AG20443 (cell line): ENCODE measurements at places on chromosomes 12 and 14.

GRCh38 chr14:68667313-68667791, 125.5 kb downstream of the ZFP36L1 start:
- DNase-seq = peak; percentile 44

GRCh38 chr12:23810329-23810902, 139.1 kb downstream of the SOX5 start:
- DNase-seq = no peak

- DNase-seq = no peak
Observed at GRCh38 chr12:119666226-119666795, 1.6 kb upstream of the PRKAB1 start.

GRCh38 chr12:130184404-130185090, 22.3 kb downstream of the FZD10 start:
- no peak for DNase-seq

- no peak for DNase-seq
Observed at GRCh38 chr12:120625557-120626419, 14.6 kb upstream of the CABP1 start.

- no peak for DNase-seq
Observed at GRCh38 chr14:87613881-87614280, 379.1 kb downstream of the GALC start.

GRCh38 chr14:98325761-98326160, 946.2 kb downstream of the BCL11B start:
- no peak for DNase-seq

GRCh38 chr14:60904381-60904780, 76.5 kb downstream of the TRMT5 start:
- no peak for DNase-seq

DNA sequence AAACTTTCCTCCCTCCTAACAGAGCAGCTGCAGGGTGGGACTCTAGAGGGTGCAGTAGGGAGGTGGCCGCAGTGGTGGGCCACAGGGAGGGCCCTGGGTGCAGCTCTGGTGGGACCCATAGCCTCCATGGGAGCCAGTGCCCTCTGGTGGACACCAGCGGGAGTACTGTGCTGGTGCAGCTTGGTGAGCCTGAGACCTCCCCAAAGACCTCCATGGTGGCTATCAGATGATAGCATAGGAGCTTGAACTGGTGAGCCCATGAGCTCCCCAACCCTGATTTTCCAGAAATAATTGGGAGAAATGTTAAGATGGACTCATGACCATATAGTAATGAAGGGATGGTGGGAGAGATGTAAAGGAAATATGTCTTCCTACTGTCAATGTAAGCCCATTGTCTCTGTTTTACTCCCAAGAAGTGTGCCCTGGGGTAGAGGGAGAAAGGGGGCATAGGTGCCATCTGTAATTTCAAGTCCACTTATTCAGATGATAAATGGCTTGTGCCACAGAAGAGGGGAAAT, 98.7 kb downstream of the GAS2L3 start:
- DNase-seq = peak; percentile 35

- DNase-seq = no peak
Observed at GRCh38 chr12:27024291-27024690, 1.9 kb downstream of the MED21 start.

- no peak for DNase-seq
Observed at GRCh38 chr12:108514468-108514972, 557 bp upstream of the FICD start.

- no peak for DNase-seq
Observed at GRCh38 chr14:55388160-55388559, 23.5 kb downstream of the ATG14 start.

DNA sequence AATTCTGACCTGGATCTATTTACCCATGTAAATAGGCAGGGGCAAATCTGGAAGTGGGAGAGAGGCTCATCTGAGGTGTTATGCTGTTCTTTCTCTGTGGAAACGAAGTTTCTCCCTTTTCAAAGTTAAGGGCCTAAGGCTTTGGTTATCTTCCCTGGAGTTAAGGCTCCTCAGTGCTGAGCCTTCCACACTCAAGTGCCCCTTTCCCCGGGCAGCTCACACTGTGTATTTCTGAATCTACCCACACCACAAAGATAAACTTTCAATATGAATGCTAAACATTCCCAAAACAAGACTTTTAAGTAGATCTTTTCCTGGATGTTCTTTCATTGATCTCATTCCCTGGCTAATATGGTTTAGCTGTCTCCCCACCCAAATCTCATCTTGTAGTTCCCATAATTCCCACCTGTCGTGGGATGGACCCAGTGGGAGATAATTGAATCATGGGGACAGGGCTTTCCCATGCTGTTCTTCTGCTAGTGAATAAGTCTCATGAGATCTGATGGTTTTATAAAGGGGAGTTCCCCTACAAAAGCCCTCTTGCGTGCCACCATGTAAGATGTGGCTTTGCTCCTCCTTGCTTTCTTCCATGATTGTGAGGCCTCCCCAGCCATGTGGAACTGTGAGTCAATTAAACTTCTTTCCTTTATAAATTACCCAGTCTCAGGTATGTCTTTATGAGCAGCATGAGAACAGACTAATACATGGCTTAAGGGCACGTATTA, 251.1 kb downstream of the NAV3 start:
- no peak for DNase-seq

- DNase-seq = peak; percentile 4
Observed at GRCh38 chr12:53170215-53170614, 10.3 kb upstream of the ZNF740 start.

DNA sequence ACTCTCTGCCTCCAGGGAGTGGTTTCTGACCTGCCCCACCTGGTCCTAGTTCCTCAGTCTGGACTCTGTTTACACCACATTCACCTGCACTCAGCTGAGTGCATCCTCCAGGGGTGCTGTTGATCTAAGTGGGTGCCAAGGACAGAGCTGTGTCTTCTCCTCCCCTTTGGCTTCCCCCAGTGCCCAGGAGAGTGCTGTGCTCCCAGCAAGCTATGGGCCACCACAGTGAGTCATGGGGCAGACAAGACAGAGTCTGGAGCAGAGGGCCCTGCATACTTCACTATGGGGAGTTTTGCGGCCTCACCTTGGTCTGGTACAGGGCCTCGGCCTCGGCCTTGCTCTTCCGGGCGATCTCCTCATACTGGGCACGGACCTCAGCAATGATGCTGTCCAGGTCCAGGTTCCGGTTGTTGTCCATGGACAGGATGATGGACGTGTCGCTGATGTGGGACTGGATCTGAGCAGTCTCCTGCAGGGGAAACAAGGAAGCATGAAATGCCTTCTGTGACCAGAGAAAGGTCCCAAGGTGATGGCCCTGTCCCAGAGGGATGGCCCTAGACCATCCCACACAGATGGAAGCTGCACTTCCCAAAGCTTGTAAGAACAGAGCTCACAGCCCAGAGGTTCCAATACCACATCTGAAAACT, 4.9 kb downstream of the KRT73 start:
- DNase-seq = no peak

GRCh38 chr14:74558655-74559054, 53.4 kb downstream of the LTBP2 start:
- no peak for DNase-seq

DNA sequence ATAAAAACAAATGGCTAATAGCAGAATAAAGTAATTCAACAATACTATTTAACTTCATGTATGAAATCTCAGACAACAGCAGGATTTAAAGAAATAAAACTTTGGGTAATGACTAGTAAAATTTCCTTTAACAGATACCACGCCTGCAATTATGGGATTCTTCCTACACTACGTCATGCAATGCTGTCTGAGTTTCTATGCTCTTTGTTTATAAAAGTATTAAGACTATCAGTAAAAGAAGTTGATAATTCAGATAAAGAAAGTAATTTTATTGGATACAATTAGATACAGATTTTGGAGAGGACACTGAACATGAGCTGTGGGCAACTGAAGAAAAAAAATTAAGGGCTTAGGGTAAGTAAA, 308.4 kb upstream of the LRFN5 start:
- no peak for DNase-seq

DNA sequence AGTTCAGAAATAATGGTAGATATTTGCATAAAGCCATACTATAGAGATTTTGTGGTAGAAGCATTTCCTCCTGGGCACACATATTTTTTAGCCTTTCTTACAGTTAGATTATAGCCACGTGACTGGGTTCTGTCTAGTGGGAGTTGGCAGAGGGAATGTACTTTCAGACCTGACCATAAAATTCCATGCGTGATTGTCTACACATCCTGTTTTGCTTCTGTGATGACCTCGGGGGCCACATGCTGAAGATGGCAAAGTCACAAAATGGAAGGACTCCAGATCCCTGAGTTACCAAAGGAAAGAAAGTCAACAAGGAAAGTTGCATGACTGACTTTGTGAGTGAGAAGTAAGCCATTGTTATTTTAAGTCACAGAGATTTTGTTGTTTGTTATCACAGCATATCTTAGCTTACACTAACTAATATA, 14.6 kb upstream of the MIA2 start:
- DNase-seq = peak; percentile 35

GRCh38 chr14:104813286-104813685, 12.4 kb downstream of the ZBTB42 start:
- no peak for DNase-seq

DNA sequence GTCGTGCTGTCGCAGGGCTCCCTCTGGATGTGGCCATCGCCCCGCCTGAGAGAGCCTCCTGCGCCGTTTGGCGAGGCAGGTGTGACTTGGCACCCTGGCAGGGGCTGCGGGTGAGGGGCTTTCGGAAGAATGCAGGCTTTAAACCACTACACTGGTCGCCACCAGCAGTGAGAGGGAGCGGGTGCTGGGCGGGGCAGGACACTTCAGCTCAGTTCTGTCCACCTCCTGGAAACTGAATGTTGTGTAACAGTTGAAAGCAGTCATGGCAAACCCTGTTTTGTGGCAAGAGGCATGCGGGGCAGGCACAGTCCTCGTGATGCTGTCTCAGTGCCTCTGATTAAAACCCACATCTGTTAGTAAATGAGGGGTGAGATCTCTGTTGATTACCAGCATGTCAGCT, 55.9 kb downstream of the AACS start:
- DNase-seq = no peak

DNA sequence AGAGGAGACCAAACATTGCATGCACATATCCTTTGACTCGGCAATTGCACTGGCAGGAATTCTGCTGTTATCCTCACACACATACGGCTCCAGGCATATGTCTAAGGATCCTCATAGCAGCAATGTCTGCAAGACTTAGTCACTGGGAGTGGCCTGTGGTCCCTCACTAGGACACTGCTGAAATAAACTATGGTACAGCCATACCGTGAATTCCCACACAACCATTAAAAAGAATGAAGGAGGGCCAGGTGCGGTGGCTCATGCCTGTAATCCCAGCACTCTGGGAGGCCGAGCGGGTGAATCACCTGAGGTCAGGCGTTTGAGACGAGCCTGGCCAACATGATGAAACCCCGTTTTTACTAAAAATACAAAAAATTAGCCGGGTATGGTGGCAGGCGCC, 105.1 kb downstream of the ZFP36L1 start:
- DNase-seq = peak; percentile 83

DNA sequence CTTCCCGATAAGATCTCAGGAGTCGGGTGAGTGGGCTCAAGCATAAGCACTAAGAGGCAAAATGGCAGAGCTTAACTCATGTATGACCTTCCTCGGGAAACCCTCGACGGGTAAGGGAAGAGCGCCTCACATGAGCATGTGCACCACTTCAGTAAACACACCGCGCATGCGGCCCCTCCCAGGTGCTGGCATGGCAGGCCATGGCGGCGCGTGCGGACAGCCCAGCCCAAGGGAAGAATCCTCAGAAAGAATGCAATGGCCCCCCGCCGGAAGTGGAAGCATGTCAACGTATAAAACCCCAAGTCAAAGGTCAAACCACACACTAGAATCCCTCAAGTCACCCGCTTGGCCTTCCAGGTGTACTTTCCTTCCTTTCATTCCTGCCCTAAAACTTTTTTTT, 6.6 kb upstream of the TNFAIP2 start:
- no peak for DNase-seq

DNA sequence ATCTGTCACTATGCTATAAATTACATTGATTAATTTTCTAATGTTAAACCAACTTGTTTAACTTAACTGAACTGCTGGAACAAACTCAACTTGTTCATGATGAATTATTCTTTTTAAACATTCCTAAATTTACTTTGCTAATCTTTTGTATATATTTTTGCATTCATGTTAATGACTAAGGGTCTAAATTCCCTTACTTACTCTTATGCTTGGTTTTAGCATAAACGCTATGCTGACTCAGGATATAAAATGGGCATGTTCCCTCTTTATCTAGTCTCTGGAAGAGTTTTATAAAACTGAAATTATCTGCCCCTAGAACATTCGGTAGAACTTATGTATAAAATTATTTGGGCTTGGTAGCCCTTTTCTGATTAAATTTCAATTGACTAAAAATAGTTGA, 342.8 kb upstream of the DIO2 start:
- DNase-seq = no peak

GRCh38 chr14:99626041-99626648, 18.8 kb upstream of the HHIPL1 start:
- DNase-seq = no peak

DNA sequence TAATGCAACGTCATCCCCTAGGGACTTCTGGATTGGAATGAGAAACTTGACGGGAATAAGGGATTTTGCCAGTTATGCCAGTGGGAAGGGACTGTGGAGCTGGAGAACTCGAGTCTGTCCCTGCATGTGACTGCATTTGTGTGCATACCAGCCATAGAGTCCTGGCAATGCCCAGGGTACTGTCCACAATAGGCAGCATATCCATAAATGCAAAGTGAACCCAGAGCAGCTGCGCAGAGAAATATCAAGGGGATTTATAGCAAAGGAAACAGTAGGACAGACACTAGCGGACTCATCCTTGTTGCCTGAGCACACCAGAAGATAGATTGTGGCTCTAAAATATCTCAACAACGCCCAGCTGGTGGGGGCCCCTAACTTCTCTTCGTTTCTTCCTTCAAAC, 247.1 kb upstream of the SRRM4 start:
- DNase-seq = no peak

GRCh38 chr12:26346736-26347135, 151.4 kb downstream of the SSPN start:
- DNase-seq = no peak

DNA sequence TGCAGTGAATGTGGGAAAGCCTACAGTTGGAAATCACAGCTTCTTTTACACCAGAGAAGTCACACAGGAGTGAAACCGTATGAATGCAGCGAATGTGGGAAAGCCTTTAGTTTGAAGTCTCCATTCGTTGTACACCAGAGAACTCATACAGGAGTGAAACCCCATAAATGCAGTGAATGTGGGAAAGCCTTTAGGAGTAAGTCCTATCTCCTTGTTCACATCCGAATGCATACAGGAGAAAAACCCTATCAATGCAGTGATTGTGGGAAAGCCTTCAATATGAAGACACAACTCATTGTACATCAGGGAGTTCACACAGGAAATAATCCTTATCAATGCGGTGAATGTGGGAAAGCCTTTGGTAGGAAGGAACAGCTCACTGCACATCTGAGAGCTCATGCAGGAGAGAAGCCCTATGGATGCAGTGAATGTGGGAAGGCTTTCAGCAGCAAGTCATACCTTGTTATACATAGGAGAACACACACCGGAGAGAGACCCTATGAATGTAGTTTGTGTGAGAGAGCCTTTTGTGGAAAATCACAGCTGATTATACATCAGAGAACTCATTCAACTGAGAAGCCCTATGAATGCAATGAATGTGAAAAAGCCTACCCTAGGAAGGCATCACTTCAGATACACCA, 24.6 kb downstream of the ZNF26 start:
- DNase-seq = no peak

GRCh38 chr12:95962222-95962621, 19.1 kb downstream of the AMDHD1 start:
- DNase-seq = no peak

GRCh38 chr14:100156776-100157175, 2.7 kb downstream of the DEGS2 start:
- DNase-seq = no peak
